ENCODE measurements at places on chromosomes 5 and 9. TPM values are rescaled to one million over a fixed set of nuclear protein-coding genes. Genes with fewer than 3 reads are reported as not detected.

Gene ACTBL2
- not detected for total RNA-seq

DNA sequence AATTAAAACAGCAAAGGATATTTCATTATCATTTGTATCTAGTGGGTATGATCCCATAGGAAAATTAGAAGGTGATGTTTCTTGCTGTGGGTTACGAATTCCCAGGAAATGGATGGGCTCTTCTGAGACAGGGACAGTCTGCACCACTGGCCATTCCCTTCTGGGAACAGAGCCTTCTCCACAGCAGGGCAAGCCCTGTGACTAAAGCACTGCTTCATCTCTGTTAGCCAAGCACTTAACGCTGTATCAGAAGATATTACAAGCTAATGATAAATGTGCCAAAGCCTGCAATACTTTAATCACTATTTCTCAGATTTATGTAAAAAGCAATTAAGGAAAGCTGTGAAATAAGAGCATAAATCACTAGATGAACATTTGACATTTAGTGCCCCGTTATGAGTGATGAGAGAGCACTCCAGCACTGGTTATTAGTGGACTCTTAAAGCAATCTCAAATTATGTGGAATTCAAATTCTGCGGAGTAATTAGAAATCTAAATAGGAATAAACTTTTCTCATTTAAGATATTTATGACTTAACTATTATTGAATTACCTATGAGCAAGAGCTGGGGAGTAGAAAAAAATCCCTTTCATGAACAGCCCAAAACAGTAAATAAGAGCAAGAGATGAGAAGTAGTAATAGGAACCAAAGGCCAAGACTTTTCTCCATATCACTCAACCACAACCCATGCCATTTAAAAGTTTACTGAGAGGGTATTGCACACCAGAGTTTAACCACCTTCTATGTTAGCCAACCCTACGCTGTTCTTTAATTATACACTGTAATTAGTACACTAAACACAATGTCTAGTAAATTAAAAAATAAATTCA lies 49.2 kb downstream of the FAM240B start:
- no peaks in the 10 kb centered on the region for H3K36me3 ChIP-seq
- no peaks in the 10 kb centered on the region for H3K27me3 ChIP-seq

DNA sequence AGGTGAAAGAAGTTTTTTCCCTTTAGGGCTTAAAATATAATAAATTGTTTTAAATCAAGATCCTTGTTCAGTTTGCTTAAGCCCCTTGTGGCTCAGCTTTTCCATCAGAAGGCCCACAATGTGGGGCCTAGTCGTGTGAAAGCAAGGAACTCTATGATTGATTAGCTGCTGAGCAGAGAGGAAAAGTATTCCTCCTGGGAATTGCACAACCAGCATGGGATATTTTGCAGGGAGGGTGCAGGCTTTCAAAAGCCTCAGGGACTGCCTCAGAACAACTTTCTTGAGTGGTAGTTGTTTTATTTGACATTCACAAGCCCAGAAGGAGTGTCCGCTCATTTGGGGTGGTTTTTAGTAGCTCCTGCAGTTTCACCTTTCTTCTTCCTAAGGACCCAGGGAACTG lies 19.8 kb downstream of the TTC23L start:
- DNase-seq = no peak
- H3K27ac ChIP-seq = no peak overlapping the region
- H3K4me3 ChIP-seq = no peak overlapping the region
- H3K36me3 ChIP-seq = no peaks in the 10 kb centered on the region

GRCh38 chr5:92887254-92887653 lies 693.8 kb downstream of the NR2F1-AS1 start:
- H3K27ac ChIP-seq = no peak overlapping the region

DNA sequence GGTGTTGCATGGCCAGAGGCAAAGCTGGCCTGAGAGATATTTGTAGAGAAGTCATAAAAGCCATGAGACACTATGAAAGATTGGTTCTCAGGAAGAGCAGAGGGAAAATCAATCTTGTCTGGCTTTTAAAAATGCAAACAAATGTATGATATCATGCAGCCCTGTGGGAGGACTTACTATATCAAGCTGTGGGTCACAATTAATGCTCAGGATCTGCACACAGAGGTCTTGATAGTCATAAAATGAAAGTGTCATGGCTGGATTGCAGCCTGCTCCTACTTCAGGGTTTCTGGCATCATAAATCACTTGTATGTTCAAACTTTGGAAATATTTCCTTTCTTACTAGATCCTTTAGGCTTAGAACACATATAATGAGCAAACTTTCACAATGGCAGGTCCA lies 151.5 kb downstream of the SEMA6A start:
- no peak for DNase-seq
- H3K27ac ChIP-seq = no peak overlapping the region
- H3K4me3 ChIP-seq = no peak overlapping the region
- H3K27me3 ChIP-seq = no peaks in the 10 kb centered on the region
- H3K36me3 ChIP-seq = peaks cover 5% of the 10 kb centered on the region
- H3K4me1 ChIP-seq = no peaks in the 10 kb centered on the region

GRCh38 chr9:14399756-14400657 lies 86.1 kb upstream of the NFIB start:
- DNase-seq = no peak
- no peaks in the 10 kb centered on the region for H3K36me3 ChIP-seq
- H3K4me3 ChIP-seq = no peak overlapping the region
- H3K27me3 ChIP-seq = no peaks in the 10 kb centered on the region
- H3K27ac ChIP-seq = no peak overlapping the region
- H3K4me1 ChIP-seq = no peaks in the 10 kb centered on the region

Gene AFAP1L1
- total RNA-seq = not detected

- no peaks in the 10 kb centered on the region for H3K4me1 ChIP-seq
- no peaks in the 10 kb centered on the region for H3K27me3 ChIP-seq
- no peaks in the 10 kb centered on the region for H3K36me3 ChIP-seq
- no peak overlapping the region for H3K27ac ChIP-seq
- H3K4me3 ChIP-seq = no peak overlapping the region
- DNase-seq = no peak
Measured at GRCh38 chr5:168712280-168712924, 133.2 kb upstream of the PANK3 start.

DNA sequence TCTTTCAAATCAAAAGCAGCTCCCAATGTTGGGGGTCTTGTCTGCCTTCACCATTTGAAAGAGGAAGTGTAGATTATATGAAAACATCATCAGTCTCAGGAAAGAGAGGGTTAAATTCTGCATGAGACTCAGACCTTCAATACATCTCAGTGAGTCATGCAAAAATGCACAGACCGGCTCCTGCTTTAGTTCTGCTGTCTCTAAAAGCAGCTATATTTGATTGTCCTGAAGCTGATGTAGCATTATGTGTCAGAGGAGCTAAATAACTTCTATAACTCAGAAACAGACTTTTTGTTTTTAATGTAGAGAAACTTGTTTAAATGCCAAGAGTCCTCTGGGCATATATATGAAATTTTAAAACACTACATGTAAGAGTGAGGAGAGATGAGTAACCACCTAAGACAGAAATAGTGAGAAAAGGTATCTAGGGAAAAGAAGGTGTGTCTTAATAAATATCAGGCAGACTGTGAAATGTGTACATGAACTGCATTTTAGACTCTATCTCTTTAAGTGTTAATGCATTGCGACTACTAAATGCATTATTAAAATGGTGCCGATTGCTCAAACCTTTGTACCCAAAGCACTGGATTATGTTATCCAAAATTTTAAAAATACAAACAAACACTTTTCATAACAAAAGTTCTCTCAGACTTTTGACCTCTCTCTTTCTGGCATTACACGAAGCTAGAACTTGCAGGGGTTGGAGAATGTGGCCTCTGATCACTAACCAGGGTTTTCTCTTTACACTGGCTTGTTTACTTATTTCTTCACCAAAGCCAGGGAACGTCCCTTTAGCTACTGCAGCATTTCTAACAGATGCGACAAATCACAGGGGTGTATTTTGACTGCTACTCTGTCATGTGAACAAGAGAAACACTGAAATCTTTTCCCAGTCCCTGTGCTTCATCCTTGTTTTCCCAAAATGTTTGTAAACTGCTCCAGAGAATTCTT lies 302.3 kb downstream of the ARL15 start:
- H3K27ac ChIP-seq = no peak overlapping the region
- no peak overlapping the region for H3K4me3 ChIP-seq
- H3K4me1 ChIP-seq = no peaks in the 10 kb centered on the region
- DNase-seq = no peak
- H3K27me3 ChIP-seq = no peaks in the 10 kb centered on the region
- no peaks in the 10 kb centered on the region for H3K36me3 ChIP-seq

Gene ZFAND5
- total RNA-seq = 93.8 TPM

- peaks cover 60% of the 10 kb centered on the region for H3K36me3 ChIP-seq
- no peak for DNase-seq
- H3K4me3 ChIP-seq = no peak overlapping the region
- no peak overlapping the region for H3K27ac ChIP-seq
- no peaks in the 10 kb centered on the region for H3K27me3 ChIP-seq
- peaks cover 14% of the 10 kb centered on the region for H3K4me1 ChIP-seq
Measured at GRCh38 chr5:163512526-163512925, 7.1 kb downstream of the MAT2B start.

Gene CEL
- 0.57 TPM for total RNA-seq

GRCh38 chr5:33994845-33995244 lies 10.4 kb upstream of the SLC45A2 start:
- H3K27me3 ChIP-seq = no peaks in the 10 kb centered on the region
- DNase-seq = no peak
- H3K36me3 ChIP-seq = peaks cover 7% of the 10 kb centered on the region
- H3K27ac ChIP-seq = no peak overlapping the region
- H3K4me1 ChIP-seq = no peaks in the 10 kb centered on the region

Gene ADAM19
- 171 TPM for total RNA-seq

Gene ADRB2
- total RNA-seq = 11.4 TPM

DNA sequence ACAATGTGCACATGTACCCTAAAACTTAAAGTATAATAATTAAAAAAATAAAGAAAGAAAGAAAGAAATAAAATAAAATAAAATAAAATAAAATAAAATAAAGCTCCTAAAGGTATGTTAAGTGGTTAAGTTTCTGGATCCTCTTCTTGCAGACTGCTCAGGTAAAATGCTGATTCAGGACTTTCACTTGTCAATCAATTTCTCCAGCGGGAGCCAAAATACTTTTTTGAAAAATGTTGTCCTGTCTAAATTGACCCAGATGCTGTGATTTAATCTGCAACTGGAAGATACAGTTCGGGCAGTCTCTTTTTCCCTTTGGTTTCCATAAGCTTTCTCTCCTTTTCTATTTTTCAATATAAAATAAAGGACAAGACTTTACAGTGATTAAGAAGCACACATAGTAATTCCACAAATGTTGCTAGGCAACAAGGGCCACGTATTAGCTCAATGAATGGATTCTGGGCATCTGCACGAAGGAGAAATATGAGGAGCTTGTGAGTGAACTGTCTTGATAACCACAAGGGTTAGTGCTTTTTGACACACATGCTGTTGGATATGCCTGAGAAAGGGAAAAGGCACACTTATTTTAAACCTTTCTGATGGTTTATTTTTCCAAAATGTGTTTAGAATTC lies 38.6 kb downstream of the HTR4 start:
- no peak for DNase-seq
- no peaks in the 10 kb centered on the region for H3K4me1 ChIP-seq
- no peak overlapping the region for H3K27ac ChIP-seq
- H3K36me3 ChIP-seq = no peaks in the 10 kb centered on the region
- no peaks in the 10 kb centered on the region for H3K27me3 ChIP-seq

Gene LTC4S
- total RNA-seq = 3.8 TPM

GRCh38 chr9:117418111-117418510 lies 3.3 kb upstream of the ASTN2 start:
- no peaks in the 10 kb centered on the region for H3K36me3 ChIP-seq
- no peak overlapping the region for H3K4me3 ChIP-seq

Gene CA9
- total RNA-seq = not detected

Gene SPINK6
- not detected for total RNA-seq

- no peak overlapping the region for H3K4me3 ChIP-seq
- no peak for DNase-seq
- no peaks in the 10 kb centered on the region for H3K4me1 ChIP-seq
- no peak overlapping the region for H3K27ac ChIP-seq
- no peaks in the 10 kb centered on the region for H3K36me3 ChIP-seq
Measured at GRCh38 chr9:80447876-80448275, 876.1 kb downstream of the TLE4 start.

DNA sequence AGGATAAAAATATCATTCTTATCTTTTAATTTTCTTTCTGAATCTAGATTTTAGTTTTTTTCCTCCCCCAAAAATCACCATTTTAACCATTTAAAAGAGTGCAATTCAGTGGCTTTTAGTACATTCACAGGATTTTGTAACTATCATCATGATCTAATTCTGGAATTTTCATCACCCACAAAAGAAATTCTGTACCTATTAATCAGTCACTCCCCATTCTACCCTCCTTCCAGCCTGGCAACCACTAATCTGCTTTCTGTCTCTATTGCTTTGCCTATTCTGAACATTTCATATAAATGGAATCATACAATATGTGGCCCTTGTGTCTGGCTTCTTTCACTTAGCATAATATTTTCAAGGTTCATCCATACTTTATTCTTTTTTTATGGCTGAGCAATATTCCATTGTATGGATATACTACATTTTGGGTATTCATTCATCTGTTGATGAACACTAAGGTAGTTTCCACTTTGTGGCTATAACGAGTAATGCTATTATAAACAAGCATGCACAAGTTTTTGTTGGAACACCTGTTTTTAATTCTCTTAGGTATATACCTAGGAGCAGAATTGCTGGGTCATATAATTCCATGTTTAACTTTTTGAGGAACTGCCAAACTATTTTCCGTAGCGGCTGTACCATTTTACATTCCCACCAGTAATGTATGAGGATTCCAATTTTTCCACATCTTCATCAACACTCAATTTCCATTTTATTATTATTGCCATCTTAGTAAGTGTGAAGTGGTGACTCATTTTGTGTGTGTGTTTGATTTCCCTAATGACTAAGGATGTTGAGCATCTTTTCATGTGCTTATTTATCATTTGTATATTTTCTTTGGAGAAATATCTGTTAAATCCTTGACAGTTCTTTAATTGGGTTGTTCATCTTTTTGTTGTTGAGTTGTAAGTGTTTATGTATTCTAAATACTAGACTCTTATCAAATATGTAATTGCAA lies 340.3 kb downstream of the CWC27 start:
- no peak overlapping the region for H3K4me3 ChIP-seq
- H3K36me3 ChIP-seq = no peaks in the 10 kb centered on the region
- no peaks in the 10 kb centered on the region for H3K27me3 ChIP-seq

GRCh38 chr5:39520232-39520572 lies 95.4 kb upstream of the DAB2 start:
- H3K36me3 ChIP-seq = no peaks in the 10 kb centered on the region
- no peak overlapping the region for H3K27ac ChIP-seq
- H3K4me1 ChIP-seq = no peaks in the 10 kb centered on the region
- no peak overlapping the region for H3K4me3 ChIP-seq
- no peak for DNase-seq

DNA sequence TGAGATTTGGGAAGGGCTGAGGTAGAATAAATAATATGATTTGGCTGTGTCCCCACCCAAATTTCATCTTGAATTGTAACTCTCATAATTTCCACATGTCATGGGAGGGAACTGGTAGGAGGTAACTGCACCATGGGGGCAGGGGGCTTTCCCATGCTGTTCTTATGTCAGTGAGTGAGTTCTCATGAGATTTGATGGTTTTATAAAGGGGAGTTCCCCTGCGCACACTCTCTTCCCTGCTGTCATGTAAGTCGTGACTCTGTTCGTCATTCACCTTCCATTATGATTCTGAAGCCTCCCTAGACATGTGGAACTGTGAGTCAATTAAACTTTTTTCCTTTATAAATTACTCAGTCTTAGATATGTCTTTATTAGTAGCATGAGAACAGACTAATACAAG lies 115.5 kb upstream of the STARD4 start:
- DNase-seq = no peak
- no peak overlapping the region for H3K4me3 ChIP-seq
- no peaks in the 10 kb centered on the region for H3K36me3 ChIP-seq
- no peaks in the 10 kb centered on the region for H3K4me1 ChIP-seq

Gene PCDHGA12
- 2.8 TPM for total RNA-seq

Gene SHOC1
- not detected for total RNA-seq
